ENCODE measurements at places on chromosomes 5 and 9.

- no peak for DNase-seq
Measured at GRCh38 chr9:116308076-116308475, 154.5 kb downstream of the PAPPA start.

DNA sequence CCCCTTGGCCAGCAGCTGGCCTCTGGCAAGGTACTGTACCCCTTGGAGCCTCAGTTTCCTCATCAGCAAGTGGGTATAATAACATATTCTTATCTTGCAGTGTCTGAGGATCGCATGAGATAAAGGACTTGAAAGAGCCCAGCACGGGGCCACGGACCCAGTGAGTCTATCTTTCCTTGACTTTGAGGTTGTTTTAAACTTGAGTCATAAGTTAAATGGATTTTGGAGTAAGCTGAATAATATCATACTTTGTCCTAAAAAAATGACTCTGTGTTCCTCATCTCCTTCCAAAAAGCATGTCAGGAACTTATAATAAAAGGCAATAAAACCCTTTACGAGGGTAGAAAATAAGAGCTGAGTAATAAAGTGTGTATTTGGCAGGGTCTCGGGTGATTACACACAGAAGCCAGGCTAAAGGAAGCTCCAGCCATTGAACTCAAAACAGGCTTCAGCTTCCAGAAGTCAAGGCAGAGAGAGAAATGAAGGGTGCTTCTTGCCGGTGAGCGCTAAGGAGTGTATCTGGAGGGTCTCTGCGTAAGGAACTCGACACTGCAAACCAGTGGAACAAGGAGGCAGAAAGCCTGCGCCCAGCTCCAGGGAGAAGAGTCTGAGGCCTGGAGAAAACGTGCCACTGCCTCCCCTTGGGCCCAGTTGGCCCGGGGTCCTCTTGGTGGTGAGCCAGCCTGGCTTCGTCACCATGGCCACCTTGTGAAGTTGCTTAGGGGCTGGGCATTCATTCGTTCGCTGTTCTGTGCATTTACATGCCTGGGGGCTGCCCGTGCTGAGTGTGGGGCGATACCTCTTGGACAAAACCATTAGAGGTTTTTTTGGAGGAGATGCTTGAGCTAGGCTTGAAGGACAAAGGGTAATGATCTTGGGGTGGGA is 72.4 kb upstream of the PHYKPL start:
- DNase-seq = no peak

- DNase-seq = no peak
Measured at GRCh38 chr9:2336055-2336454, 285.5 kb upstream of the VLDLR start.

DNA sequence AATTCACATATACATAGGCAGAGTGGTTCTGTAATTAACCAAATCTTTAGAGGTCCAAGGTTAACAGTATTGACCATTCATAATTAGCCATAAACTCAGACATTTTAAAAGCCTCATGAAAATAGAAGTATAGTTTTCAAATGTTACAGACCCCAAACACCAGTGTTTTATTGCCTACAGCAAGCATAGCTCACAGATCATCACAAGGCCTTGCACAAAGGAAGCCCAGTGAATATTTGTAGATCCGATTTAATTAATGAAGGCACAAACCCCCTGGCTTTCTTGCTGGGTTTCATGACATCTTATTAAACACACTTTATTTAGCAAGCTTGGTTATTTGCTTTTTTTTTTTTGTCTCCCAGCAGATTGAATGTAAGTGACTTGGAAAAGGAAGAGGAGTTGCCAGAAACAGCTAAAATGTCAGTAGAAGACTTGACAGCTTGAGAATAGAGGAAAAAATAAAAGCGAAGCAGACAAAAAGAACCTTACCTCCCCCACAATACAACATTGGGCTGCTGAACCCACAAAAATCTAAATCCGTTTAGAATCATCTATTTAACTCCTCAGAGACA is 283.9 kb upstream of the TNC start:
- no peak for DNase-seq

Data from effector memory CD4-positive, alpha-beta T cell (primary cell).